Small intestine (tissue), 16 donors: ENCODE measurements at places on chromosomes 16 and 17. TPM values are rescaled to one million over a fixed set of nuclear protein-coding genes. Genes with fewer than 3 reads are reported as not detected.
A peak's percentile ranks its signal among the peaks of the same experiment; 100 is the strongest.

CACNG5 gene
- polyA plus RNA-seq, result 0.06 TPM

ADAD2 gene
- polyA plus RNA-seq, result not detected

STUB1 gene
- 121 TPM for polyA plus RNA-seq

DNA sequence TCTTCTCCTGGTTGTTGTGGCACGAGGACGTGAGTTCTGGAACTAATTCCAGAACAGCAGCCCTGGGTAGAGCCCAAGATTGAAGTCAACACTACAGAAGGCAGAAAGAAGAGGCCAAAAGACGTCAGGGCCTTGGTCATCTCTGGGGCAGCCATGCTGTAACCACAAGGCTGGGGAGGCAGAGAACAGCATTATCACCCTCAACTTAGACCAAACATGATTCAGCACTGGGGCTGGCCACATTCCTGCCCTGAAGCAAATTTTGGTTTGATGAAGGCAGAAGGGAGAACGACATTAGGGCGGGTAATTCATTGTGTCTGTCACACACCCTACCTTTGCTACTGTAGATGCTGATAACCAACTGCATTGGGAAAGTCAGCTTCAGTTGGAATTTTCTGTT is 9.7 kb upstream of the ALOX15B start:
- H3K36me3 ChIP-seq, result no peaks in the 10 kb centered on the region
- DNase-seq, result no peak
- H3K4me1 ChIP-seq, result no peaks in the 10 kb centered on the region

DNA sequence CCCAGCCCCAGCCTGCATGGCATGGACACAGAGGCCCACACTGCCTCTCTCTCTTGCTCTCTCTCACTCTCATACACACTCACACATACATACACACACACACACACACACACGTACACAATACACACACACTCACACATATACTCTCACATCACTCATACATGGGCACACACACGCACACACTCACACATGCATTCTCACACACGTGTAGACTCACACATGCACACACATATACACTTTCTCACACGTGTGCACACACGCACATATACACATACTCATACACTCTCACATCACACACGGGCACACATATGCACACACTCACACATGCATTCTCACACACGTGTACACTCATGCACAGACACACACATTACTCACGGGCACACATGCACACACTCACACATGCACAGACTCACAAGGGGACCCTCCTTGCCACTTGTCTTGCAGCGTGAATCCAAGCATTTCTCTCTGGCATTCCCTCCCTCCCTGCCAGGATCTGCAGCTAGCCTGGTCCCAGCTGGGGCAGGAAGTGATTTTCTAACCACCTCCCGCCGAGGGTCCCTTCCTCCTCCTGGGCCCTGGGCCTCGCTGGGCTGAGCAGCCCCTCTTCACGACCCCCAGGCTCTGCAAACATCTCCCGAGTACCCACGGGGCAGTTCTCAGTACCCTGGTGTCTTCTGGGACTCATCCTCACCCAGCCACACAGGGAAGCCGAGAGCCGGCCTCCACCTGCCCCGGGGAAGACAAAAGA is 37.5 kb downstream of the IL21R start:
- no peak for DNase-seq
- H3K4me1 ChIP-seq, result no peaks in the 10 kb centered on the region
- no peak overlapping the region for H3K4me3 ChIP-seq
- no peaks in the 10 kb centered on the region for H3K27me3 ChIP-seq
- H3K36me3 ChIP-seq, result no peaks in the 10 kb centered on the region

- no peak overlapping the region for H3K4me3 ChIP-seq
- H3K27me3 ChIP-seq, result no peaks in the 10 kb centered on the region
- H3K27ac ChIP-seq, result peak overlapping the region; percentile 87
- peak; percentile 66 for DNase-seq
- H3K36me3 ChIP-seq, result no peaks in the 10 kb centered on the region
Measured at GRCh38 chr16:11639925-11640899, 28.0 kb upstream of the SNN start.

DNA sequence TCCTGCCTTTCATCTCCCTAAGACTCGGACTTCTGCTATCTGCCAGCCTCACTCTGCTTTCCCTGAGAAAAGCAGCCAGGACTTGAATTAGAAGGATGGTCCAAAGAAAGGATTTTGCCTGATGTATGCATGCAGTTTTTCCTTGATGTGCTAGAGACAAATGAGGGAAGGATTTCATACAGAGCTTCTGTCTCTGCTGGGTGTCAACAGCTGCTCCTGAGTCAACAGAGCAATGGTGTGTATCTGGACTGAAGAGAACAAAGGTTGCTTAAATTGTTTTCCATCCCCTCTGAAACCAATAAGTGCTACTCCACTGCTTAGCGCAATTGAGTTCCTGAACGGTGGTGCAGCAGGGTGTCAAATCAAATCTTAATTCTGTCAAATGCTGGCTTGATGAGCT is 680.6 kb upstream of the C16orf82 start:
- DNase-seq, result no peak
- H3K4me1 ChIP-seq, result no peaks in the 10 kb centered on the region
- no peaks in the 10 kb centered on the region for H3K36me3 ChIP-seq
- H3K4me3 ChIP-seq, result no peak overlapping the region
- no peak overlapping the region for H3K27ac ChIP-seq
- no peaks in the 10 kb centered on the region for H3K27me3 ChIP-seq

- peaks cover 39% of the 10 kb centered on the region for H3K27me3 ChIP-seq
- H3K27ac ChIP-seq, result peak overlapping the region; percentile 77
- peak; percentile 59 for DNase-seq
Measured at GRCh38 chr17:44828919-44829522, 1.1 kb downstream of the GJC1 start.

GRCh38 chr17:39177256-39177655 is 11.3 kb upstream of the ARL5C start:
- no peaks in the 10 kb centered on the region for H3K27me3 ChIP-seq
- no peaks in the 10 kb centered on the region for H3K4me1 ChIP-seq
- no peak for DNase-seq
- peaks cover 22% of the 10 kb centered on the region for H3K36me3 ChIP-seq

GRCh38 chr16:28304214-28304613 is 11.9 kb downstream of the SBK1 start:
- no peak overlapping the region for H3K4me3 ChIP-seq
- no peaks in the 10 kb centered on the region for H3K27me3 ChIP-seq
- DNase-seq, result peak; percentile 47
- no peak overlapping the region for H3K27ac ChIP-seq

GRCh38 chr16:72480911-72481310 is 309.0 kb upstream of the PMFBP1 start:
- no peaks in the 10 kb centered on the region for H3K27me3 ChIP-seq
- H3K27ac ChIP-seq, result no peak overlapping the region
- no peak overlapping the region for H3K4me3 ChIP-seq
- H3K4me1 ChIP-seq, result no peaks in the 10 kb centered on the region
- DNase-seq, result no peak
